ENCODE measurements at places on chromosomes 1 and 21.

DNA sequence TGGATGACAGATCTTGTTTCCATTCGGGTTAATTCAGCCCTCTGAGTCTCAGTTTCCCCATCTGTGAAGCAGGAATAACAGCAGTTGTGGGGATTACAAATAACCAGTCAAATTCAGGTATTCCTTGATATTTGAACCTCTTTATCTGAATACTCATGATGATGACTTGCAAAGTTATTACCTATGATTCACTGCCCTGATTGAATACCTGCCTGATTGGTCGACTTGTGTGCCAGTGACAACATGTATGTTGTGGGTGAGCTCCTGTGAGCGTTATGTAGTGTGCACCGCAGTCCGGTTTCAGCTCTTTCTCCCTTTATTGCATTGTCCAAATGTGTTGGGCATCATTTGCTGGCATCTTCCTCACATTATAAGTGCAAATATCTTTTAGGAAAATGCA lies 9.5 kb upstream of the TMEM61 start:
- DNase-seq: no peak

DNA sequence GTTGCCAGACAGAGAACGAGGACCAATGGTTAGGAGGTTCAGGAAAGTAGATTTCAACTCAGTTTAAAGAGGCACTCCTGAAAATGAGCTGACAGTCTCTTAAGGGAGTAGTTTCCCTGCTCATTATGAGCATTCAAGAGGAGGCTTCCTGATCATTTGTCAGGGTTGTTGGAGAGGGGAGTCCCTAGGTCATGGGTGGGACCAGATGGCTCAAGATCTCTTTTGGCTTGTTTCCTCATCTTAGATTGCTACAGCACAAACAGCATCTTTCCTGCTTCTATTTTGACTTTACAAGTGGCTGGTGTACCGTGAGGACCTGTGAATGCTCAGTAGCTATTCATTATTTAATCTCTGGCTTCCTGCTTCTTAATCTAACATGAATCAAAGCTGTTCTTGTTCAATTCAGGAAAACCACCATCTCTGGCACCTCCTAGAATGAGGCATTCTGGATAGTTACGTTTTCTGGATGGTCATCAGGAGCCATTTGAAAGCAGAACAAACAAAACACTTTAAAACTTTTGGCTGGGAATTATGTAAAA lies 47.6 kb downstream of the PEX14 start:
- no peak for DNase-seq

DNA sequence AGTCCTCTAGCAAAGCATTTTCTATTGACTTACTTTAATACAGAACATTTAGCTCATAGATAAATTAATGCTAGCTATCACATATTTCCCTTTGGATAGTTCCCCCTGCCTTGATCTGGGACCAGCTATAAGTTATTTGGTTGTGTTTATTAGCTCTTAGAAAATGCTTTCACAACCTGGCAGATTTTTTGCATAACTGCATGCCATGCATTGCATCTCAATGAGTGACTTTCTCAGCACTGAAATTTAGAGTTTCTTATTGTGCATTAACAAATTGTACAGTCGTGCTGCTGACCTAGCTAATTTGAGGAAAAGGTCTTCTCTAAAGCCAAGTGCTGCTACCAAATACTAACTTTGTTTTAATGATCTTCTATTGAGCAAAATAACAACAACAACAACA lies 164.8 kb downstream of the PLPPR5 start:
- DNase-seq: no peak

- DNase-seq: no peak
Measured at GRCh38 chr1:100353988-100354387, 1.7 kb downstream of the CDC14A start.

DNA sequence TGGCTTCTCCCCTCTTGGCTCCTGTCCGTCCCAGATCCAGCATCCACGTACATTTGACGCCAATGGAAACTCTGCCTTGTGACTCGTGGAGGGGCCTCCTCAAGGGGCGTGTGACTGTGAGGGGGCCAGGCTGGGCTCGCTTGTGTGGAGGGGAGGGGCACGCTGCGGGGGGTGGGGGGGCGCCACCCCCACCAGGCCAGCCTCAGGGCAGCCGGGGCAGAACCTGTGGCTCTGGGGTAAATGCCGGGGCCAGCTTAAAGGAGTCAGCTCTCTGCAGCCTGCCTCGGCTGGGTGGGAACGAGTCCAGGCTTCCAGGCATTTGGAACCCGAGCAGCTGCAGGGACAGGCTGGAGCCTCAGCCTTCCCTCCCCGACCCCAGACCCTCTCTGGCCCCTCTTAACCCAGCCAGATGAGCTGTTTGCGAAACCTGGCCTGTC lies 94.1 kb downstream of the SIK1 start:
- DNase-seq: no peak

Data from amygdala (tissue), 56 donors.